Activated T-cell treated with anti-CD3 and anti-CD28 coated beads, Interleukin-2, amount 50 U/mL, for 1 hour (primary cell): ENCODE measurements at places on chromosomes 1 and 21.

- DNase-seq = no peak
These were observed 34.5 kb downstream of the TYW3 start for GRCh38 chr1:74767490-74767889.

- DNase-seq = no peak
These were observed 38.9 kb upstream of the MRPS6 start for GRCh38 chr21:34034369-34035014.

DNA sequence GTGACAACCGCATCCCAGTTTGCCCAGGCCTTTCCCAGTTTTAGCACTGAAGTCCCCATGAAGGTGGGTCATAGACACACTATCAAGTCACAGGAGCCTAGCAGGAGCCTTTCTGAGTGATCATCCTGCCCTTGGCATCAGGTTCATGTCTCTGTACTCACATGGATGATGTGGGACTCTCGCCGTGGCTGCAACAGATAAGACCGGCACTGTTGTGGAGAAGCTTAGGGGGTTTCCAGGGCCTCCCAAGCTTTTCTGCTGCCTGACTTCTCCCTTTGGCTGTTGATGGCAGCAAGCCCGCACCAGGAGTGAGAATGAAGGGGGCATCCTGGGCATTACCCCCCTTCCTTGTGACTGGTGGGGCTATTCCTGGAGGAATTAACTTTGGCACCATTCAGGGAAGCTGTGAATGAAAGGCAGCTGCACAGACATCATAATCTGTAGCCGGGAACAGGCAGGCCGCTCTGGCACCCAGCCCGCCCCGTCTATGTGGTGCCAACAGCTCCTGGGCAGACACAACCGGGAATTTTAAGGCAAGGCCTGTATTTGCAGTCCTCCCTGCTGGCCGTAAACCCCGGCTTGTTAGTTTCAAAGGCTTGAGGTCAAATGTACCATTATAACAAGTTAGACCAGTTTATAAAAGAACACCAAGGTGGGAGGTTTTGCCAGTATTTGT, 148.6 kb downstream of the HUNK start:
- DNase-seq = no peak

DNA sequence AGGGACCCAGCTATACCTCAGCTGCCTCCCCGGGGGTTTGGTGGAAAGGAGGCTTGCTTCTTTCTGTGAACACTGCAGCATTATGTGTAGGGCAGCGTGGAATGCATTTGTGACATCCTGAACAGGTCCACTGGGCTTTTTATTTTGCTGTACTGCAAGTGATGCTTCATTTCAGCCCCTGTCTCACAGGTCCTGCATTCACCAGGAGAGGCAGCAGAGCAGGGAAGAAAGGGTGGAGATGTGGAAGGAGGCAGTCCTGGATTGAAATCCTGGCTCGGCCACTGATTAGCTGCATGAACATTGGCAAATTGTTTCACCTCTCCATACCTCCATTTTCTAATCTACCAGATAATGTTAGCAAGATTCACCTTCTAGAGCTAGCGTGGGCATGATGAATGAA, 77.9 kb upstream of the ZBTB18 start:
- DNase-seq = no peak

GRCh38 chr1:243428617-243429342, 172.9 kb downstream of the SDCCAG8 start:
- no peak for DNase-seq

- peak; percentile 40 for DNase-seq
These were observed 19.2 kb downstream of the PTTG1IP start for GRCh38 chr21:44854391-44854663.

DNA sequence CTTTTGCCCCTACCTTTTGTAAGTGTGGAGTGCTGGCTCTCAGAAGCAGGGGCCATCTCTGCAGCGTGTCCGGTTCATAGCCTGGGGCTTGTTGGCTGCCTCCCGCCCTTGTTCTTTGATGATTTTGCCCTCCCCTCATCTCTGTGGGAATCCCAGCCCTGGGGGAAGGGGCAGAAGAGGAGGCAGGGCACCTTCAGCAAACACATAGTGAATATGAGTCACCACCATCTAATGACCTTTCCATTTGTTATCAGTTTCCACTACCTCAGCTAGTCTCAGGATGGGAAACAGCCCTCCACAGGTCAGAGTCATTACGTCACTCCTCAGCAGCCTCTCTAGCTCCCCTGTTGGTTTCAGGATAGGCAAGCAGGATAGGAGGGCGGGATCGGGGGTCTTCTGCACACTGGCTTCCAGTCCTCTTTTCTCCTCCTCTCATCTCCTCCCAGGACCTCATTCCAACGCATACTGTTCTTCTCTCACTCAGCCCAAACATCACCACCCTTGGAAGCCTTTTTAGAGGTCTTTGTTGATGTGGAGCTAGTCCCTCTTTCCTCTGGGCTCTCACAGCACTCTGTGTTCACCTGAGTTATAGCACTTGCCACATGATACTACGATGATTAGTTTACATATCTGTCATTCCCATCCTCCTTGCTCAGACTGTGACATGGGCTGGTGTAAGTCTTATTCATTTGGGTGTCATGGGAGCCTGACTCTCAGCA, 15.8 kb downstream of the GADD45A start:
- DNase-seq = no peak

- no peak for DNase-seq
These were observed 76.9 kb upstream of the CCDC190 start for GRCh38 chr1:162937716-162938395.

DNA sequence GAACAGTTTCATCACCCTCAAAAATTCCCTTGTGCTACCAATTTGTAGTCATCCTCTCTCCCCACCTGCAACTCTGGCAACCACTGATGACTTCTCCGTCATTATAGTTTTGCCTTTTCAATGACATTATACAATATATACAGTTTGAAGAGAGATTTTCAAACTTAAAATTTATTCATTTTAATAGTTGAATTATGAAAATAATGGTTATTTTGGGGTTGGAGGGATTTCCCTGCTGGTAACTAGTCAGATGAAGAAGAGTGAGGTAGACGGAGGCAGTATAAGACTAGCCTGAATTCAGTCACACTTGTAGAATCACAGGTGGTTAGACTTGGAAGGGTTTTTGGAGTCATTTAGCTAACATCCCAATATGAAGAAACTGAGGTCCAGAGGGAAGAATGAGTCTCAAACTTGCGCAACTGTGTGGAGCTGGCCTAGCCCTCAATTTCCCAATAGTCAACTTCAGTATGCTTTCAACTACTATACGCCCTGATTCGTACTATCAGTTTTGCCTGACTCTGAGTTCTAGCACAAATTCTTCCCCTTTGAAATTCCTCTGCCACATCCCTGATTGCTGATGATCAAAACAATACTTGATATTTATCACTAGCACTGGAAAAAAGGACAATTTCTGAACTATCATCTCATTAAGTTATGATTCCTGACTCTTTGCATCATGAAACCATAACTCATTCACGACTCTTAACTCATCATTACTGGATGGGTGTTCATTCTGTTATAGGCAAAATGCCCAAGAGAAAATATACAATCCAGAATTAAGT, 54.2 kb downstream of the VANGL2 start:
- no peak for DNase-seq

- no peak for DNase-seq
These were observed 13.8 kb upstream of the EDEM3 start for GRCh38 chr1:184768467-184768866.

DNA sequence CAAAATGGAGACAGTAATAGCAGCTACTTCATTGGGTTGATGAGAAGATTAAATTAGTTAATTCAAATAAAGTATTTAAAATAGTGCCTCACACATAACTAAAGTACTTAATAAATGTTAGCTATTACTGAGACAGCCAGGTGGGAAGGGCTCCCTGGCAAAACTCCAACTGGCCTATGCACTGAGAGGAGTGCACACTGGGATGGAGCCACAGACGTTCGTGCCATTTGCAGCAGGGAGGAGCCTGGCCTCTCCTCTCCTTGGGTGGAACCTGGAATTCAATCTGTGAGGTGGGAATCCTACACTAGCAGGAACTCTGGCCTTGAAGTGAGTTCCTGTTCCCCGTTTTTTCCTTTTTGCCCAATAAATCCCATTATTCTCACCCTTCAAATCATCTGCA, 28.1 kb downstream of the SLC5A9 start:
- no peak for DNase-seq

DNA sequence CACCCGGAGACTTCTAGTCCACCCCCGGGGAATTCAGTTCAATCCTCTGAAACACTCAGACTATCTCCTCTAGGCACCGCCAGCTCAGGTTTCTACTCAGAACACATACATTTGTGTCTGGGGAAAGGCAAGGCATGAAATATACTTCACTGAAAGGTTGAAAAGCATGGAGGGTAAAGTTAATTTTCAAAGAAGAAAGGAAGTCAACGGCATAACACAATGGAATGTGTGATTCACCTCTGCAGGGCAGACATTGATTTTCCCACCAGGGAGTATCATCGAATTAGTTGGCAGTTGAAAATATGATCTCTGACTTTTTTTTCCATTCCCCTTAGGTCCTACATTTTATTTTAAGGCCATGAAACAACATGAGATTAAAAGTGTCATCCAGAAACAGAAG, 669.4 kb downstream of the SMYD3 start:
- no peak for DNase-seq

GRCh38 chr1:12709091-12709491, 6.8 kb upstream of the AADACL3 start:
- no peak for DNase-seq

GRCh38 chr1:177591155-177591554, 378.7 kb downstream of the SEC16B start:
- DNase-seq = no peak

GRCh38 chr1:151976858-151977257, 16.8 kb downstream of the S100A10 start:
- no peak for DNase-seq

- no peak for DNase-seq
These were observed 260.8 kb downstream of the GPATCH2 start for GRCh38 chr1:217369996-217370551.

- no peak for DNase-seq
These were observed 24.1 kb upstream of the THRAP3 start for GRCh38 chr1:36199934-36200741.

DNA sequence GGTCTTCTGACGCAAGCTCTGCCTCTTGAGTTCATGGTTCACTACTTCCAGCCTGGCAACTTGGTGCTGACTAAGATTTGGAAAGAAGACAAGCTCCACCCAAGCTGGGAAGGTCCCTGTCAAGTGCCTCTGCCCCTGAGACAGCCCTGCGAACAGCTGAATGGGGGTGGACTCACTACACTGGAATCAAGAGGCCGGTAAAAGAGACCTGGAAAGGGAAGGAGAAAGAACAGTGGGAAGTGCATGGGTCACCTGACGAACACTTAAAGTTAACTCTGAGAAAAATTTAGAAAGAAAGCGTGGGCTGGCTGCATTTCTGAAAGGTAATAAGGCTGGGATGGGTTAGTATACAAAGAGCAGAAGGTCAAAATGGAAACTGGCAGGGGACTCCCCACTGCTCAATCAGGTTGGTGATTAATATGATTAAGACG, 26.1 kb upstream of the ZNF496 start:
- DNase-seq = no peak

DNA sequence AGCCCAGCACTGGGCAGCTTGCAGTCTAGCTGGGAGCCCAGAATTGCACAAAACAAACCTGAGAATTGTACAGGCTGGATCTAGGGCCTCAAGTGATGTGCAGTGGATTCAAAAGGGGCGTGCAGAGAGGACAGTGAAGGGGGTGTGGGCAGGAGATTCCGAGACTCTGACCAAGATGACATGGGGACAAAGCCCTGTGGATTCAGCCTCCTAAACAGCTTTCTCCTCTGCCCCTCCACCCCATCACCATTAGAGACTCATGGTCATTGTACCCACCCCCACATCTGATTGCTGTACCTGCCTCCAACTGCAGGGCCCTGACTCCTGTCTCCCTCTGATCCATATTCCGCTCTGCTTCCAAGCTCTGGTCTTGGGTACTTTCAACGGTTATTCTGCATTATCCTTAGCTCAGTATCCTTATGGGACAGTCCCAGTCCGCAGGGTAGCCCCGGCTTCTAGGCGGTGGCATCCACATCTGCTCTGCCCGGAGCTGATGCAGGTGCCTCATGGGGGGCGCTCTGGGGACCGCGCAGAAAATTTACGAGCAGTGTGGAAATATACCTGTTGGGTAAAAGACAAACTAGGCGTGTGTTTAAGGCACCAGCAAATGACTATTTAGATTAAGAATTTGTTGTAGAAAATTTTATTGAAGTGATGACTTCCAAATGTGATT, 1.7 kb upstream of the BMP8A start:
- DNase-seq = no peak

DNA sequence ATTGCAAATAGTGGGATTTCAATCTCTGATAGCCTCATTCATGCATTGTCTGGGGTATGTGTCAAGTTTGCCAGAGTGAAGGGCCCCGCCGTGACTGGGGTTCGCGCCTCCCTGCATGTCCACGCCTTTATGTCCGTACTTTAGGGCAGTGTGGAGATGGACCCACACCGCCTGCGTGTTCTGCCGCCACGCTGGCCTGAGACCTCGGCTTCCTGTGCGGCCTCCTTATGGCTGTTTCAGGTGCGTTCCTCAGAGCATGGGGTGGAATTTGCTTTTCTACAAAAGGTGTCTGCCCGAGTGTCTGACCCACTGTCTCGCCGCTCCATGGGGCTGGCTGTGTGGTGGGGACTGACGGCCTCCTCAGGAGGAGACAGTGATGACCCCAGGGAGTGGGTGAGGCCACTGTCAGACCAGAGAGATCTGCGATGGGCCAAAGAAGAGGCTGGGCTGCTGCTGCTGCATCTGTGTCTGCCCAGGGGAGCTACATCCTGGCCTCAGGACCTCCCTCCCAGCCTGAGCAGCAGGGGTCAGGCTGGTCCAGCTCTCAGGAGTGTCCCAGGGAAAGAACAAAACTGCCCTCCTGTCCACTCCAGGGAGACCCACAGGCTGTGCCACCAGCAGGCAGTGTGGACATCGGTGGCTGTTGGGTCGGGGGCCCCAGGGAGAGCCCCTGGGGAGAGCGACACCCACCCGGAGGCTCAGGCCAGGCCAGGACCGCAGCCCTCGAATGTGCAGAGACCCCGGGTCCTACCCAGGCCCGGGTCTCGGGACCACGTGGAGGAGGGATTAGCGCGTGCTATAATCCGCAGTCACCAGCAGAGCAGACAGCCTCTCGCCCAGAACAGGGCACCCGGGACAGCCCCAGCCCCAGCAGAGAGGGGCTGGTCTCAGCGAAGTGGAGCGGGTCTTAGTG, 9.8 kb upstream of the SLC19A1 start:
- no peak for DNase-seq

- DNase-seq = no peak
These were observed 90.9 kb downstream of the MATN1 start for GRCh38 chr1:30632481-30632880.

GRCh38 chr1:95369985-95370690, 136.1 kb downstream of the RWDD3 start:
- DNase-seq = no peak

- no peak for DNase-seq
These were observed 115.4 kb downstream of the RIPK4 start for GRCh38 chr21:41651406-41651805.

GRCh38 chr1:82371844-82372498, 571.2 kb downstream of the ADGRL2 start:
- DNase-seq = no peak

DNA sequence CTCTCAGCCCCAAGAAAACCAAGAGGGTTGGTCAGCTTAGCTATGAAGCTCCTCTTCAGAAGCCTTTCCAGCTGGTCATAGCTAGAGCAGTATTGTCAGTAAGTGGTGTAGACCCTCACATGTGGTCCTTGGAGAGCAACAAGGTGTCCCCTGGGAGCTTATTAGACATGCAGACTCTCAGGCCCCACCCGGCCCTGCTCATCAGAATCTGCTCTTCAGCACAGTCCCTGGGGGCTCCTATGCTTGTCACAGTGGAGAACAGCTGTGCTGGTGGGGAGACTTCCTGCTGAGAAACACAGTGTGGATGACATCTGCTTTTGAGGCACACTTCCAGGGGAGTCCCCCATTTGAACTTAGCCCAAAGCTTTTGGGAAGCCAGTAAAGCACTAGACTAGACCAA, 21.9 kb upstream of the NEK2 start:
- DNase-seq = no peak
